Adrenal gland (tissue), 19 donors: ENCODE measurements at places on chromosomes 12 and 14.
A peak's percentile ranks its signal among the peaks of the same experiment; 100 is the strongest.

- no peak for DNase-seq
Measured at GRCh38 chr14:97446087-97446486, 648.9 kb downstream of the VRK1 start.

GRCh38 chr12:38175538-38175937, 141.0 kb upstream of the ALG10B start:
- no peak for DNase-seq

DNA sequence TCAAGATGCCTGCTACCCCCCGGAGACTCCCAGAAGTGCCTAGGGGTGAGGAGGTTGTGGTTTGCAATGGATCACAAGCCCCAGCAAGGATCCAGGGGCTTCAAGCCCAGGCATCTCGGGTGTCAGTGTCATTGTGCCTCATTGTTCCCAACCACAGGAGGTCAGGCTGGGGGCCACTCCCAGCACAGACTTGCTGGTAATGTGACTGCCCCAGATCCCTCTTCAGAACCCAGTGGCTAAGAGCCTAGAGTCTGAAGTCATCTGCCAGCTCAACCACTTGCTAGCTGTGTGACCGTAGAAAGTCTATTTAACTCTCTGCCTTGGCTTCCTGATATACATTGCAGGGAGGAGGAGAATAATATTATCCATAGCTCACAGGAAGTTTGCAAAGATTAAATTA, 7.7 kb upstream of the ASB2 start:
- DNase-seq: no peak

GRCh38 chr12:16586350-16587109, 19.4 kb downstream of the LMO3 start:
- DNase-seq: peak; percentile 58

DNA sequence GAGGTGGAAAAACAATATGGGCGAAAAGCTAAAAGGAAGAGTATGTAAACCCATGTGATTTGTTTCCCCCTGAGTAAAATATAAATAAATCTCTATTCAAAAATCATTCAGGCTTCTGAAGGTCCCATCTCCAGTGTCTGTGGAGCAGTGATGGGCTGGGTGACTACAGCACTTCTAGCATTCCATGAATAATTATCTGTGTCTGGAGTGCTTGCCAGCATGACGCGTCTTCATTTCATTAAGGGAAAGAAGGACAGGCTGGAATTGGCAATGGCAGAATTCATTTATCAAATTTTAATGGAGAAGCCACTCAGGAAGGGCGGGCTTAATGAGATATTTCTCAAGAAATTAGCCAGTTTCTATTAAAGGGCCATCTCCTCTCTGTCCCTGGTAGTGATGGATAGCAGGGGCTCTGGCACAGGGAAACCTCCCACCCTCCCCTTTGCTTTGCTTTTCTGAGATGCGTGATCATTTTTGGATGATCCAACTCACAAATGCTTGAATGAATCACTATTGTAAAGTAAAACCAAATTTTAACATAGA, 916.3 kb upstream of the SEL1L start:
- no peak for DNase-seq

GRCh38 chr12:70507442-70507841, 129.8 kb downstream of the PTPRB start:
- no peak for DNase-seq

DNA sequence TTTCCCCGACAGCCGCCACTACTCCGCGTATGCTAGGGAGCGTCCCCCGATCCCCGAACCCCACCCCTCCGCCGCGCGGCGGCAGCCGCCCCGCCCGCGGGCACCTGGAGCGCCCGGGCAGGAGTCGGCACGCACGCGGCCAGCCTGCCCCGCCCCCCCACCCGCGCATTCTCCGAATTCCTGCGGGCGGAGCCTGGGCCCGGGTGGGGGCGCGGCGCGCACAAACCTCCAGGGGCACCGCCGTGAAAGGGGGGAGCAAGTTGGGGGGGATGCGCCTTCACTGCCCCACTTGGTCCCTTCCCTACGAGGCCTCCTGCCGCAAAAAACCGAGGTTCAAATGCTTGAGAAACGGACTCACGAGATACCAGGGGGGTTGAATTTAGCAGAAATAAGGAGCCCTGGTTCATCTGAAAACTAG, 1.7 kb downstream of the AJUBA start:
- peak; percentile 32 for DNase-seq

DNA sequence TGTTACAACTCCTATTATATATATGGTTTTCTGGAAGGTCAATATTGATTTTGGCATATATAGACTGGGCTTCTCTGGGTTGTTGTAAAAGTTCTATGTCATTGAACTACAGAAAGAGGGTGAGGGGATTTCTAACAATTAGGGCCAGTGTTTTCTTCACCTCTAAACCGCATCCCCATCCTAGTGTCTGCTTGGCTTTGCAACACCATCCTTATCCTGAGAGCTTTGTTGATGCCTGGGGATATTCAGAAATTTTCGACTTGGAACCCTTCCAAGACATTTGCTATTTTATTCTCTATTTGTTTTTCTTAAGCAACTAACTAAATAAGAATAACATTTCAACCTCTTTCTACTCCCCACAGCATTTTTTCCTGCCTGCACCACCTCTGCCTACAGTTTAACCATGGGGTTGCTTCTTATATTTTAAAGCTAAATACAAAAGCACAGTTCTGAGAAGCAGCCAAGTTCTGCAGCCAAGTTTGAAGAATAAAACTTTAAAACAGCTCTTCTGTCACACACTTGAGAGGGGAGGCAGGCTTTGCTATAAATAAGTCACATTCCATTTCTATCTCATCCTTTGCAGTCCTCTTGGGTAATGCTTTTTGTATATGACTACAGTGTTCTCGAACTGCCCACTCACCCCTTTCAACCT, 53.4 kb downstream of the RGS6 start:
- no peak for DNase-seq

DNA sequence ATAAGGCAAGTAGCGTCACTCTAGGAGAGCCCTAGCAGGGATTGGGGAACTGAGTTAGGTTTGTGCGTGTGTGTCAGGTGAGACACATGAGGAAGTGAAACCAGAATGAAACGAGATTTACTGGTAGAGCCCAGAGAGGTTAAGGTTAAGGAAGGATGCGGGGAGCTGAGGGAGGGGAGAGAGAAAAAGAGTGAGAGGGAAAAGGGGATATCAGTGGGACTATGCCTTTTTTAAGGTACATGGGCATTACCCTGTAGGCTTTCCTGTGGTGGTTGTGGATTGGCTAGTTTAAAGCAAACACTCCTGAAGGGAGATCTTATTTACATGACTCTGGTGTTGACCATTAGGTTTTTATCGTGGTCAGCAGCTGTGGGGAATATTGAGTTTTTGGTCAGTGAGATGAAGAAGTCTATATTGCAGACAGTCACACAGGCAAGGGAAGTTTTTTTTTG, 13.9 kb downstream of the ZDHHC17 start:
- DNase-seq: no peak

GRCh38 chr14:69324341-69324931, 64.5 kb downstream of the GALNT16 start:
- DNase-seq: no peak

DNA sequence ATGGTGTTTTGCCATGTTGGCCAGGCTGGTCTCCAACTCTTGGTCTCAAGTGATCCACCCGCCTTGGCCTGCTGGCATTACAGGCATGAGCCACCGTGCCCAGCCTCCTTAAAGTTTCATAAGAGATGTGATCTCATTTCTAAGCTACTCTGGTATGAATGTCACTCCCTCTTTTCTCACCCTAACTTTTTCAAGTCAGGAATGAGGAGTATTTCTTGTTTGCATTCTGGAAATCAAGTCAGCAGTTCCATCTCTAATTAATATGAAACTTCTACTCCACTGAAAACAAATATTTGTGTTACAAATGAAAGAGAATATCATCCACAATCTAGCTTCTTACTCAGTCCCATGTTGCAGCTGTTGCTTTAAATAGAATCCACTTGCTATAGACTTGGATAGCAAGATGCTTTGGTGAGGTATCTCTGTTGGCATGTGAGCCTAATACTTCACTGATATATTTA, 61.3 kb downstream of the ARF6 start:
- no peak for DNase-seq

DNA sequence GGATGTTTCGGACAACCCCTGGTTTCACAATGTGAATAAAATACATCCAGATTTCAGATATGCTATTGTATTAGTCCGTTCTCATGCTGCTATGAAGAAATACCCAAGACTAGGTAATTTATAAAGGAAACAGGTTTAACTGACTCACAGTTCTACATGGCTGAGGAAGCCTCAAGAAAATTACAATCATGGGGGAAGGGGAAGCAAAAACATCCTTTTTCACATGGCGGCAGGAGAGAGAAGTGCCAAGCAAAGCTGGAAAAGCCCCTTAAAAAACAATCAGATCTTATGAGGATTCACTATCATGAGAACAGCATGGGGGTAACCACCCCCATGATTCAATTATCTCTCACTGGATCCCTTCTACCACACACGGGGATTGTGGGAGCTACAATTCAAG, 451.7 kb downstream of the MDGA2 start:
- DNase-seq: no peak

DNA sequence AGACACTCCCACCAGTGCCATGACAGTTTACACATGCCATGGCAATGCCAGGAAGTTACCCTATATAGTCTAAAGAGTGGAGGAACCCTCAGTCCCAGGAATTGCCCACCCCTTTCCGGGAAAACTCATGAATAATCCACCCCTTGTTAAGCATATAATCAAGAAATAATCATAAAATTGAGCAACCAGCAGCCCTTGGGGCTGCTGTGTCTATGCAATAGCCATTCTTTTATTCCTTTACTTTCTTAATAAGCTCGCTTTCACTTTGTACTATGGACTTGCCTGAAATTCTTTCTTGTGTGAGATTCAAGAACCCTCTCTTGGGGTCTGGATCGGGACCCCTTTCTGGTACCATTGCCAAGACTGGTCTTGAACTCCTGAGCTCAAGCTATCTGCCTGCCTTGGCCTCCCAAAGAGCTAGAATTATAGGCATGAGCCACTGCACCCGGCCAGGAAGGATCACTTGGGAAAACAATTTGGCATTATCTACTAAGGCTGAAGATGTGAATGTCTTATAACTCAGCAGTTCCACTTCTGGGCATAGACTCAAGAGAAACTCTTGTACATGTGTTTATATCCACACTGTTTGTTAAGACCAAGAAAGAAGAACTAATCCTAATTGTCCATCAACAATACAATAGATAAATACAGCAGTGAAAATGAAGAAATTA, 35.9 kb upstream of the CEP83 start:
- no peak for DNase-seq

DNA sequence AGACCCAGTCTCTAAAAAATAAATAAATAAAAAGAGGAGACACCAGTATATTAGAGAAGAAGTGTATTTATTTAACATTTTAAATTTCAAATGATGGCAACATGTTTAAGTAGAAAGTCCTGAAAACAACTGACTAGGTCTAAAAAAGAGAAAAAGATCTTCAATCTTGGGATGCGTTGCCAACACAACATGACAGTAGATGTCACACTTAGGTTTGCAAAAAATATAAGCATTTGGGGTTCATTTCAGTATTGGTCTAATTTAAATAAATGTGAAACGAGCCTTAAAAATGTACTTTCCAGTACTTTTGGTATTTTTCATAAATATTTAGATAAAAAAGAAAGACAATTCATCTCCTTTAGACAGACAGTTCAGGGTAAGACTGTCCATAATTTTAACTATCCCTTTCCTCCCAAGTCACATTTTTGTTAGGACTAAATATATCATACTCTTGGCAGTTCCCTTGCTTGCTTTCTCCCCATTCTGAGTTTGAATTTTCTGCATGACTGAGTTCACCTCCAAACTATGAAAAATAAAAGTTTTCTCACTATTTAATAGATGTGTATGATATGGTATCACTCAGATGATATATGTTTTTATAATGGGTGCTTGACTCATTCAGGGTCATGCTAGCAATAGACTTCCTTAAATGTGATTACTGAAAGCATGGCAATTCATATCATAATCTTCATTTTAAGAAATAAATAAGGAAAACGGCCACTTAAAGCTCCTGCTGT, 4.3 kb downstream of the C14orf93 start:
- DNase-seq: no peak

- no peak for DNase-seq
Measured at GRCh38 chr12:27674989-27675388, 21.3 kb upstream of the REP15 start.

- no peak for DNase-seq
Measured at GRCh38 chr12:6355491-6356373, 13.9 kb upstream of the TNFRSF1A start.
